ENCODE measurements at places on chromosomes 16 and 17.

- DNase-seq = no peak
Measured at GRCh38 chr16:18788828-18789514, 1.2 kb downstream of the RPS15A start.

DNA sequence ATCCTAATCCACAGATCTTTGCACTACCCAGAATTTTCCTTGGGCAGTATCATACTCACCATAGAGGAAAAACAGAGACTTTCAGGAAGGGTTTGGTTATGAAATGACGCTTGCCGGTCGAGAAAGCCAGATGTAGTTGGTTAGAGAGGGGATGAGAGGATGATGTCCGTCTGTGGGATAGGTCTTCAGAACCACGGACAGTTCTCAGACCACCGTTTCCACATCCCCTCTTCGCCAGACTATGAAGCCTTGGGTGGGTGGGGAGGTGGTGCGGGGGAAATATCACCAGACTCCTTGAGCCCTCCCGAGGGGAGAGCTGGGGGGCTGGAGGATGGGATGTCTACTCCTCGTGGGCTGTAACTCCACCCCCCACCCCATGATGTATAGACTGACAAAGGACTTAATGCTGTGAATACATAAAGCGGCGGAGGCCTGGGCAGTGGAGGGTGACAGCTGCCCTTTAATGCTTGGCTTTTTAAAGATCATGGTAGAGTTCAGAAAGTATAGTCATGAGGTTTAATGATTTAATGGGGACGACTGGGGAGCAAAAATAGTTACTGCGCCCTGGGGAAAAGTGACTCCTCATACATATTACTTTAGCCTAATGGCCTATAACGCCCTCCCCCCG, 96.6 kb downstream of the MRM1 start:
- DNase-seq = no peak

DNA sequence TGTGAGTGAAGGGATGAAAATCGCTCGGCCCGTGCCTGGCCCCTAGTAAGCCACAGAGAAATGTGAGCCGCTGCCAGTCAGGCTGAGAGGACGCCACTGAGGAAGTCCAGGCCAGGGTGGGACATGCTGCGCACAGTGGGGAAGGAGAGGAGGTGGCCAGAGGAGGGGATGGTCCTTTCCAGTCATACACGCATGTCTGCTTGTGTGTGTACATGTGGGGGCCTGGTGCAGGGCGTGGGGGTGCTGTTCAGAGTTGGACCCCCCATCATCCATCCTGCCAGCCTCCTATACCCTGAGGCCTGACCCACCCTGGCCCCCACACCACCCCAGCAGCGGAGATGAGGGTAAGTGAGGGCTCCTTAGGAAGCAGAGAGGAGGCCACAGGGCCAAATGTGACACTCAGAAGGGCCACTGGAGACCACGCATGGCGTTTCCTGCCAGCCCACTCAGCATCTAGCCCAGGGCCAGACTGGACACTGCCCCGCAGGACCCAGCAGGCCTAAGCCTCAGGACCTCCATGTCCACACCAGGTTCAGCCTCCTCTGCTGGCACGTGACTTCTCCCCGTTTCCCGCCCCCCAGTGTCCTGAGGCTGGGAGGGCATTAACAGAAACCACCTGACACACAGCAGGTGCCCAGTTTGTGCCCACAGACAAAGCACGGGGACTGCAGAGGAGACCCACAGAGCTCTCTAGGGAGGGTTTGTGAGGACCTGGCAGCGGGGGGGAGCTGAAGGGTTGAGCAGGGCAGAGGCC, 7.0 kb downstream of the DOC2A start:
- no peak for DNase-seq

DNA sequence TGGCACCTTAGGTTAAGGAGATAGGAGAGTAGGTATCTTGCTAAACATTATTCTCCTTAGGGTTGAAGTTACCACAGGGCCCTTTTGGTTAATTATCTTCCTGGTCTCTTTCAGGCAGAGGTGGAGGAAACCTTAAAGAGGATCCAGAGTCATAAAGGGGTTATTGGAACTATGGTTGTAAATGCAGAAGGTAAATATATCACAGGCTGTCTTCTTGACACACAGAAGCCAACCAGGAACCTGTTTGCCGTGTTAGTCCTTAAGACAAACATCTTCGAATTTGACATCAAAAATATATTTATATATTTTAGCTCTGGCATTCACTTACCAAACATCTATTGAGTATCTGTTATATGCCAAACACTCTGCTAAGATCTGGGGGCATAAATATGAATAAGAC, 2.4 kb downstream of the DYNLRB2 start:
- DNase-seq = no peak

DNA sequence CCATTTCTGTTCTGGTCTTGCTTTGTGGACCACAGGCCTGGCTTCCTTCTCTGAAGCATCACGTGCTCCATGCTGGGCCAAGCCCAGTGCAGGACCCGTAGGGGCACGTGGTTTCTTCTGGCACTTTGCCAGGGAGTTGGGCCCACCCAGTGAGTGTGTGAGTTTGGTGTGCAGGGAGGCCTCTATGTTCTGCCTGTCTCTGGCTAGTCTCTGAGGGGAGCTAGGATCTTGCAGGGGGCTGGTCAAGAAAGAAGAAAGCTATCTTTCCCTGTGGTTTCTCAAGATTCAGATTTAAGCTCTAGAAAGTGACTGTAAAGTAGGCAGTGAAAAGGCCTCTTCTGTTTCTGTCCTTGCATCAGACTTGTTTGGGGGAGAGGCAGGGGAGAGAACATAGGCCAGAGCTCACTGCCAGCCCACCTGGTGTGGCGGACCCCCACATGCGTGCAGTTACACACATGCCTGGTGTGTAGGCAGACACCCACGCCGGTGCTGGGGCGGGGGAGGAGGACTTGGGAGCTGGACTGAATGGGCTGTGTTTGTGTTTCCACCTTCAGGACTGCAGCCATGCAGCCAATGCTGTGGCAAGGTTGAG, 11.8 kb downstream of the LASP1 start:
- DNase-seq = no peak

- DNase-seq = no peak
Measured at GRCh38 chr16:68718590-68718989, 18.5 kb upstream of the CDH1 start.

GRCh38 chr16:27483624-27484023, 66.1 kb downstream of the GTF3C1 start:
- no peak for DNase-seq

DNA sequence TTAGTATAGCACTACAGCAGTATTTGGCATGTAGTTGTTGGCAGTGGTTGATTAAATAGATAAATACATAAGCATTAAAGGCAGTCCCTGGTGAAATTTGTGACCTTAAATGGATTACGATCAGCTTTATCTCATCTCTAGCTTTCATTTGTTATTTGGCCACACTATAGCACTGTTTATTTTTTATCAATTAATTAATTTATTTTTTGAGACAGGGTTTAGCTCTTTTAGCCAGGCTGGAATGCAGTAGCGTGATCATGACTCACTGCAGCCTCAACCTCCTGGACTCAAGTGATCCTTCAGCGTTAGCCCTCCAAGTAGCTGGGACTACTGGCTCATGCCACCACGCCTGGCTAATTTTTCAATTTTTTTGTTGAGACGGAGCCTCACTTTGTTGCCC, 18.7 kb upstream of the ARHGAP17 start:
- DNase-seq = no peak

- DNase-seq = peak; percentile 45
Measured at GRCh38 chr17:57889892-57890856, 40.3 kb upstream of the MRPS23 start.

DNA sequence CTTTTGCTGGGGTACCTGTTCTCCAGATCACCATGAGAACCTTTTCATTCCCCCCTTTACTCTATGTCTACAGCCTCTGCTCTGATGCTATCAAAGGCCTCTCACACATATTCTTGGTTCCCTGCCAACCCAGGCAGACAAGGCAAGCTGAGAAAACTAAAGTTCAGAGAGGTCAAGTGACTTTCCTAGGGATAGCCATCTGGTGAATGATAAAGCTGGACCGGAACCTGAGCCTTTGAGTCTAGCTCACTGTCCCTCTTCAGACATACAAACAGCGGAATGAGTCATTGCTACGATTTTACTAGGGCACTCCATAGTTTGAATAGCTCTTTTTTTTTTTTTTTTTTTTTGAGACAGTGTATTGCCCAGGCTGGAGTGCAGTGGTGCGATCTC, 73.3 kb downstream of the XYLT1 start:
- DNase-seq = peak; percentile 88

DNA sequence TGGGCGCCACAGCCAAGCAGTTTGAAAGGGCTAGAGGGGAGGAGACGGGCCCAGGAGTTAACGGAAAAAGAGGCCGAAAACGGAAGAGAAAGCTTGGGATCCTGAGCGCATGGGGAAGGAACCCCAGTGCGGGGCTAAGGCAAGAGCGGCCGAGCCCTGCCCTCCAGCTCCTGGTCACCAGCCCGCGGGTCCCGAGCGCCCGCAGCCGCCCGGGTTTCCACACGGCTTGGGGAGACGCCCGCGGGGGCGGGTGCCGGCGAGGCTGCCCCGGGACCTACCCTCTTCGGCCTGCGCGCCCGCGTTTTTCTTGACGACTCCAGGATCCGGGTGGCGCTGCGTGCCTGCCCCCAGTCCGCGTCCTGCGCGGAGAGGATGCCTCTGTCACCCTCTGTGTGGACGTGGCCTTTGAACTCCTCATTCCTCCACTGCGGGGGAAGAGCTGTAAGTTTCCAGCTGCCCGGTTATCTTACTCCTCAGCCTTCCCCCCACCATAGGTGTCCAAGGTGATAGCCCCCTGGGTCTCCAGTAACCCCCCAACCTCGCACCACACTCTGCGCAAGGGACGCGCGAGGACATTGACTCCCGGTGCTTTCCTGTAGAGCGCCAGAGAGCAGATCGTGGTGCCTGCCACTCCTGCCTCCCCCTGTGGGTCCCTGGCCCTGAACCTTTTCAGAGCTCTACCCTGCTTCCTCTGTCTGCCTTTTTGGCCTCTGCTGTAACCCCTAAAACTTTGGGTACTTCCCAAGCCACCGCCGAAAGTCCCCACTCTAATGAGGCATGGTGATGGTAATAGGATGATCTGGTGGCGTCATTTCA, 1.7 kb upstream of the CDH11 start:
- no peak for DNase-seq

DNA sequence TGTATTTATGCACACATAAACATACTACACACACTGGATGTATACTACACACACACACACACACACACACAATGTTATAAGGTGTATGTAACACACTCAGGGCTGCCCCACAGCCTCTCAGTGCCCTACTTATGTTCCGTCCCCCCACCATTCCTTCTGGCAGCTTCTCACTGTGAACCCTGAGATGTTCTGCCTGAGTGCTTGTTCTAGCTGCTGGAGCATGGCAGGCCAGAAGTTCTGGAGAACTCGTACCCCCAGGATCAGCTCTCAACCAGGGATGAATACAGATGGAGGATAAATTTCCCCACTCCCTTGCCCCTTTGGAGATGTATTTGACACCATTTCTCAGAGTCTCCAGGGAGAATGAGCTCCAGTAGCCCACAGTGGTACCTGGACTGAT, 76.4 kb downstream of the CDH13 start:
- no peak for DNase-seq

DNA sequence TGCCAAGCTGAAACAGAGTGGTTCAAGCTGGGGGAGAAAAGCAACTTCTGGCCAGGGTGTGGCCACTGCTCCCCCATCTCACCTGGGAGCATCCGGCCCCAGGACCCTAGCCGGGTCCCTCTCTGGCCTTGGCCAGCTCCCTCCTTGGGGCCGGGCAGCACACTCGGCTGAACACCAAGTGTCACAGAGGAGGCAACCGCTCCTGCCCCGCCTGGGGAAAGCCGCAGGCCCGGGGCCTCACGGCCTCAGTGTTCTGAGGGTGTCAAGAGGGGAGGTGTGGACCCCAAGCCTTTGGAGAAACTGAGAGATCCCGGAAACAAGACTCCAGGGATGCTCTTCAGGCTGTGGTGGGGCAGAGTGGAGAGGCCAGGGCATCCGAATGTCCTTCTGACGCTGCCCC, 88.4 kb downstream of the ENGASE start:
- no peak for DNase-seq

GRCh38 chr17:82149401-82150099, 51.5 kb upstream of the FASN start:
- no peak for DNase-seq

- no peak for DNase-seq
Measured at GRCh38 chr16:51638339-51639135, 487.5 kb upstream of the SALL1 start.

GRCh38 chr17:40466298-40466971, 23.2 kb downstream of the IGFBP4 start:
- no peak for DNase-seq

- DNase-seq = no peak
Measured at GRCh38 chr17:78111727-78112517, 16.6 kb downstream of the TMC6 start.

DNA sequence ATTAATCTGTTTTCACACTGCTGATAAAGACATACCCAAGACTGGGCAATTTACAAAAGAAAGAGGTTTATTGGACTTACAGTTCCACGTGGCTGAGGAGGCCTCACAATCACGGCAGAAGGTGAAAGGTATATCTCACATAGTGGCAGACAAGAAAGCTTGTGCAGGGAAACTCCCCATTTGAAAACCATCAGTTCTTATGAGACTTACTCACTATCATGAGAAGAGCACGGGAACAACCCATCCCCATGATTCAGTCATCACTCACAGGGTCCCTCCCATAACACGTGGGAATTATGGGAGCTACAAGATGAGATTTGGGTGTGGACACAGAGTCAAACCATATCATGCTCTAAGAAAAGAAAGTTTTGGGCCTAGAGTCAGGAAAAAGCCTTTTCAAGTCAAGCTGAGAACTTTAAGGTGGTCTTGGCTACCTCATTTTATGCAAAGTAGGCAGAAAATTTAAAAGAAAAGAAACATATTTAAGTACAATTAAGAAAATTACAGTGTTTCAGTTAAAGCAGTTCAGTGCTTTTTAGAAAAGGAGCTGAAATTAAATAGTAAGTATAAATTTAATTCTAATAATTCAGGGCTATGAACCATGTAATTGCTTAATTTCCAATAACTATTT, 24.9 kb upstream of the CRYM start:
- DNase-seq = no peak

- no peak for DNase-seq
Measured at GRCh38 chr16:54281535-54282201, 4.9 kb downstream of the IRX3 start.

GRCh38 chr16:87700406-87701077, 65.2 kb downstream of the KLHDC4 start:
- DNase-seq = no peak

GRCh38 chr17:57262557-57262956, 6.2 kb downstream of the MSI2 start:
- DNase-seq = no peak

- DNase-seq = no peak
Measured at GRCh38 chr17:7147772-7148171, 31.4 kb downstream of the ASGR1 start.

DNA sequence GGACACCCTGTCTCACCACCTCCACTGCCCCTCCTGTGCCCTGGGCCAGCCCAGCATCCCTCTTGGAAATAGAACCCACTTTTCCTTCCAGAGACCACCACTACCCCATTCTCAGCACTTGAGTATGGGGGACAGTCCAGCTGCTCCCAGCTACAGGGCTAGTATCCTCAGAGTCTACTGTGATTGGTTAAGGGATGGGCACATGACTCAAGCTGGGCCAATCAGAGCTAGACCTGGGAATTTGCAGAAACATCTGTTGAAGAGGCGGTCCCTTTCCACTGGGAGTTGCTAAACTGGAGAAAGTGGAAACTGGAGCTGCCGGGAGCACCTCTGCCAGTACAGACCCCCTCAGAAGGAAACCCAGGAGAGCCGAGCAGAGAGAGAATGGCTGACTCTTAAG, 156.6 kb downstream of the GSG1L start:
- DNase-seq = no peak

GRCh38 chr16:12455287-12455798, 348.3 kb downstream of the CPPED1 start:
- DNase-seq = peak; percentile 59

Data from SHP77 (cell line).